ENCODE measurements at places on chromosomes 12 and 14. TPM values are rescaled to one million over a fixed set of nuclear protein-coding genes. Genes with fewer than 3 reads are reported as not detected.

Gene ARMH4
- 3.5 TPM for total RNA-seq

Gene TAS2R46
- total RNA-seq, result 0.98 TPM

Gene GNB3
- 0.96 TPM for total RNA-seq

Gene FAIM2
- total RNA-seq, result 12.9 TPM

Gene LRP6
- 32.2 TPM for total RNA-seq

Gene ACRBP
- 3.0 TPM for total RNA-seq

Gene GPRC5D
- total RNA-seq, result not detected

Gene RDH5
- total RNA-seq, result 48.1 TPM

Gene SENP1
- 12.7 TPM for total RNA-seq

Gene SIX6
- not detected for total RNA-seq

Gene SERPINA12
- total RNA-seq, result not detected

Gene CDKN3
- 3.4 TPM for total RNA-seq

Gene ADAMTS20
- not detected for total RNA-seq

Gene ZDHHC22
- 1.7 TPM for total RNA-seq

Gene PTPRO
- total RNA-seq, result 39.9 TPM

Gene GALNT8
- 18.9 TPM for total RNA-seq

Gene B4GALNT1
- total RNA-seq, result 0.64 TPM

Gene FZD10
- 0.35 TPM for total RNA-seq

Gene RNASE7
- total RNA-seq, result 0.19 TPM

Gene PLEKHG7
- total RNA-seq, result 2.7 TPM

Gene UTP20
- 11.0 TPM for total RNA-seq

Gene PTPRB
- total RNA-seq, result 29.4 TPM

Gene DCD
- total RNA-seq, result not detected
